ENCODE measurements at places on chromosomes 3 and 15. TPM values are rescaled to one million over a fixed set of nuclear protein-coding genes. Genes with fewer than 3 reads are reported as not detected.

Gene GASK1A
- 5.2 TPM for polyA plus RNA-seq

Gene ISLR
- 0.82 TPM for polyA plus RNA-seq

Gene FOXB1
- polyA plus RNA-seq = 2.7 TPM

DNA sequence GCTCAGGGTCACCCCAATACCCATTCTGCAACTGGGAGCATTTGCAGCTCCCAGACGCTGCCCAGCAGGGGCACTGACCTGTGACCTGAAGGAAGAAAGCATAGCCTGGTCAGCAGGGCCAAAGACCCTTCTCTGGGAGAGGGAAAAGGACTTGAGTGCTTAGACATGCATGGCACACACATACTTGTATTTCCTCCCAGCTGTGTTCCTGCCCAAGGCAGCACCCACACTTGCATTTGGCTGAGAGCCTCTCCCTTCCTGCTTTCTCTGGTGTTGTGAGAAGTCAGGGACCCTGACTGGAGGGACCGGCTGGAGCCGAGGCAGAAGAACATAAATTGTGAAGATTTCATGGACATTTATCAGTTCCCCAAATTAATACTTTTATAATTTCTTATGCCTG, 7.2 kb upstream of the LAMB2 start:
- no peak for DNase-seq

DNA sequence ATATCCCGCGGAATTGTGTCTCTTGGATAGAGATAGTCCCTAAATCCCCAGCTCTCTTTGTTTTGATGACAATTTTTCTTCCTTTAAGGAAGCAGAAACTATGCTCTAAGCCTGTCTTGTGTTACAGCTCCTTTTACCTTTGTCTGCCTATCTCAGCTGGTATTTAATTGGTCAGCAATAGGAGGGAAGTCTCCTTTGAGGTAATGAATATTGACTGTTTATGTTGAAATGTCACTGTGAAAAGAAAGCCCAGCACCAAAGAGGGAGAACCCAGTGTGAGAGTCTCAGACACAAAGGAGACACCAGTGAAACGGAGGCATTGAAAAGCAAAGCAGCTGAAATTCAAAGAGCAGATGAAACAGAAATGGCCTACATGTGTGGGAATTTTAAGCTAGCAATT, 372.6 kb downstream of the NR2F2 start:
- no peak for DNase-seq

GRCh38 chr3:39146611-39147591, 6.5 kb downstream of the CSRNP1 start:
- no peak for DNase-seq

GRCh38 chr3:111901637-111902036, 42.6 kb downstream of the PHLDB2 start:
- DNase-seq = no peak

DNA sequence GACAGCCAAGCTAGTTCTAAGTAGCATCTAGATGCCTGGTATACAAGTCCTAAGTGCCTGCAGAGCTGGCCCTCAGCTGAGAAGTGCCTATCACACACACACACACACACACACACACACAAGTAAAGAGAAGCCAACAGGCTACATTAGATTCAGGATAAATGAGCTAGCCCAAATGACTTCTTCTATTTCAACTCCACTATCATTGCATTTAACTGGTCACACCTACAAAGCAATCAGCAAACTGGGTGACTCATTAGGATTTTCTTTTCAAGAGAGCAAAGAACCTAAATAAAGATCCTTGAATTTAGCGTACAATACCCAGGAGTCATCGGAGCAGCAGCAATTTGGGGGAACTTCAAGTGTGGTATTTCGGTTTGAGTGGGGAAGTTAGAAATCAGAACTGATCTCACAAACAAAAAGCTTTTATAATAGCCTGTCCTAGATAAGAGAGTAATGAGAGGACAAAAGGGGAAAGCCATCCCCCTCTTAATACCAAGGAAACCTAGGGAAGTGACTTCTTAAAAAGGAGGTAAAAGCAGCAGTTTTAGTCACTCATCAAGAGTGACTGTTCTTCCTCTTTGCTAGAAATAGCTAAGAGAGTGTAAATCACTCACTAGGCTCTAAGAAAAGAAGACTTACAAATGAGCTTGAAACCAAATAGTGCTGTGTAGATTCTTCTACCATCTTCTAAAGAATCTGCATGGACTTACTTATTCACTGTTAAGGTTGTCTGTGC, 112.7 kb downstream of the TNIK start:
- no peak for DNase-seq

GRCh38 chr15:69843276-69843899, 254.3 kb downstream of the TLE3 start:
- no peak for DNase-seq

GRCh38 chr3:111236836-111237713, 165.5 kb downstream of the NECTIN3 start:
- no peak for DNase-seq

GRCh38 chr3:23389686-23390085, 186.6 kb downstream of the UBE2E2 start:
- DNase-seq = no peak

- no peak for DNase-seq
Observed at GRCh38 chr15:26051761-26052675, 188.9 kb upstream of the ATP10A start.

DNA sequence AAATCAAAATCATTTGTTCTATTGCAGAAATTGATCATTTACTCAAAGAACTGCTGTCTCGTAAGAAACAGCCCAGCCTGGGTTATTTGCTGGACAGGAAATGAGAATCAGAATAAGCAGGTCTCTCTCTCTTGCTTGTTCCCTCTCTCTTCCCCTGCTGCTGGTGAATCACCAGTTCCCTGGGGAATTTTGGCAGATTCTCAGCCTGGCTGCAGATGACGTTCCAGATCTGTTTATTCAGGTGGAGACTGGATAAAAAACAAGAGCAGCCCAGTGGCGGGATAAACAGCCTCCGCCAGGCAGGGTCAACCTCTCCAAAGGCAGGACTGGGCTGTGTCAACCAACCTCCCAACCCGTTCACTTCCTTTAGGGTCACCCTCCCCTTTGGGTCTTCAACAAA, 72.1 kb downstream of the LRIG1 start:
- DNase-seq = no peak

- DNase-seq = no peak
Observed at GRCh38 chr3:165644331-165644730, 192.9 kb downstream of the BCHE start.

DNA sequence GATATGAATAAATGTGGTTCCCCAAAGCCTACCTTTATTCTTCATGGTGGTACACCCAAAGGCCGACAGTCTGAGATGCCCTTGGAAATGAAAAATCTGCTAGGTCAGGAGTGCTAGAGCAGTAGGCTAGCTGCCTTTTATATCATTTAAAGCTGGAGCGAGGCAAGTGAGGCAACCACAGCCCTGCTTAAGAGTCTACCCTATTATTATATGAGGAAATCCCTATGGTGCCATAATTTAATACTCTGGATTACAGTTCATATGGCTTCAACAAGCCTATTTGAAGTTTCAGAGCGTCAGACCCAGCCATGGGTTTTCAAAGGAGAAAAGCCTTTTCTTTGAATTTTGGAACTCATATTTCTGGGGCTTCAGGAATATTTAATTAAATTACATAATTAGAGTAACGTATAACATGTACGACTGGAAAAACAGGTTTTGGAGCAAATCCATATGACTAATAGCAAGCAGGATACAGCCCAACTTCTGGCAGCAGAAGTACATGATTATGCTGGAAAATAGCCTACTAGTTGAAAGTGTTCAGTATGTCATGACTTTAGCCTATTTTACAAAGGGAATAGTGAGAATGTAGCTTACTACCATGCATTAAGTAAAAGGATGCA, 18.0 kb upstream of the SLTM start:
- no peak for DNase-seq

DNA sequence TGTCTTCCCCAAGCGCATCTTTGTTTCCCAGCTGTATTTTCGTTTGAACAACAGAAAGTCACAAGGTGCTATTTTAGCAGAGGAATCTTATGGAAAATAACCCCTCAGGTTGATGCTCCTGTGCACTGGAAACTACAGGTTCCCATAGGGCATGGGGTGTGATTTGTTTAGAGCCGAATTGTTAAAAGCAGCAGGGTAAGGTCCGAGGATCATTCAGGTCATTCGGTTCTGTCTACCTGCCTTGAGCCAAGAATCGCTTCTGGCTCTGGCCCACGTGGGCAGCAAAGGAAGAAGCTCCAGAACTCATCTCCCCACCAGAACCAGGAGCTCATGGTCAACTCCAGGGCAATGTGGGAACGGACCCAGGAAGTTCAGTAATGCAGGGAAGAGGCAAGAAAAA, 116.7 kb upstream of the TPM1 start:
- no peak for DNase-seq

DNA sequence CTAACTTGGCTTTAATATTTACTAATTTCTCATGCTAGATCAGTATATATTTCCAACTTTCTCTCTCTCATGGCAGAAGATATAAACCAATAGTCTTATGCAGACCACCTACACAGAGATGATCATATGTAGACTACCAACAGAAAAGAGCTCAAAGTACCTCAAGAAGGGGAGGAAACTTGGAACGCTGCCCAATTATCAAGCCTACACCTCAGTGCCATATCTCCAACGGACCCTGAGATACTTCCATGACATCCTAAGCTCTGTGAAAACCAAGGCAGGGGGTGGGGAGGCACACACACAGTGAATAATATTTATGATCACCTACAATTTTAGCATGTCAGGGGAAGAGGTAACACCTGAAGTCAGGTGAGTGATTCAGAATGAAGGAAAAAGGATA, 100.6 kb downstream of the STAG1 start:
- DNase-seq = no peak

DNA sequence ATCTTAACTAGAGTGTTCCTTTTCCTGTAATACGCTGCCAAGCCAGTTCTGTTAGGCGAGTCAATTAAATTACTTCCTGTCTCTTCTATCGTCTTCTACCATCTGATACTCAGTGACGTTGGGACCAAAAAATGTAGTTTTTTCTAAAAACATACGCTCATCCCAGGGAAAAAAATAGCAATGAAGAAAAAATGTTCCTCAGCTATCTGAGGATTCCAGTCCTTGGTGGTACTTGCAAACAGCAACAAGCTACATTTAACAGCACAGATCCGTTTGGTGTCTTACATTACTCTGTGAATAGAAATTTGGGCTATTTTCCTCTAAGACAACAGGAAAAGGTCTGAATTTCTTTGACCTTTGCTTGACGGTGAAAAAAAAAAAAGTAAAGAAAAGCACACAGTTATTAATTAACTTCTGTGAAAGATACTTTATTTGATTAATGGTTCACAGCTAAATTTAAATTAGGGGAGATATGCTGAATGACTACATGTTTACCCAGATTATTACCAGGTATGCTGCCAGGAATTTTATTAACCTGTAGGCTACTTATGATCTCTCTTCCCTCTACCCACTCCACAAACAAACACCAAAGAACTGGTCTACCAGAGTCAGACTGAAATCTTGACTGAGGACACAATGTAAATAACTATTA, 254.4 kb upstream of the ZPLD1 start:
- no peak for DNase-seq

All from H1 (cell line).